Fibroblast of skin of back (primary cell): ENCODE measurements at places on chromosomes 13 and 19.
A peak's percentile ranks its signal among the peaks of the same experiment; 100 is the strongest.

GRCh38 chr13:63351081-63351480 lies 1935.4 kb upstream of the PCDH20 start:
- DNase-seq = no peak

DNA sequence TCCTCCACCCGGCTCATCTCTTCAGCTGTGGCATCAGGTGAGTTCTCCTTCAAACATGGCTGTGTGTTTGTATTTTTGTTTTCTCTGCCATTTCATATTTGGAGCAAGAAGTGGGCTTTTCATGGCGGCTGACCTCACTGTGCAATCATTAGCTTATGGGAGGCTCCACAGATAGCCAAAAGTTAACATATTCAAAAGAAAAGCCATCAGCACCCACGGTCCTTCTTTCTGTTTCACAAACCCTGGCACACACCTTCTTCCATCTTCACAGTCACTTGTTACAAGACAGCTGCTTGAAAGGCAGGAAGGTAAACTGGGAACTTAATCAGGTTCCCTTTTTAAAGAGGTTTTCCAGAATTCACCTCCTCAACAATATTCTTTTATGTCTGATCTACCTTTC lies 69.3 kb upstream of the ATP12A start:
- DNase-seq = no peak

- DNase-seq = no peak
Observed at GRCh38 chr13:102138635-102139190, 263.1 kb downstream of the FGF14 start.

DNA sequence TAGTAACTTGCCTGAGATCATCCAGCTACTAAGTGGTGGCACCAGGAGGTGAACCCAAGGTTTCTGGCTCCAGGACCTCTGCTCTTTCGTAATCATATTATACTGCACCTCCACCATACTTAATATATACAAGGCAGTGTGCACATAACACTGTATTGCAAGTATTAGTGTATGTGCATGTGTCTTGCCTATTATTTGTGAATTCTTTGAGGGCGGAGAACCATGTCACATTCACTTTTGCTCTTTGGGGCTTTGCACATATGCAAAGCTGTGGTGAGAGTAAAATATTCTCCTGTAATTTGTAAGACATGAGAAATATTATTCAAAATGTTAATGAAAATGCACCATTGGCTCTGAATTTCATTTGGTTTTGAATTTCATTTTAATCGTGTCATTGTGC lies 78.6 kb downstream of the DGKH start:
- DNase-seq = no peak

- DNase-seq = no peak
Observed at GRCh38 chr13:33152389-33152788, 133.2 kb downstream of the STARD13 start.

DNA sequence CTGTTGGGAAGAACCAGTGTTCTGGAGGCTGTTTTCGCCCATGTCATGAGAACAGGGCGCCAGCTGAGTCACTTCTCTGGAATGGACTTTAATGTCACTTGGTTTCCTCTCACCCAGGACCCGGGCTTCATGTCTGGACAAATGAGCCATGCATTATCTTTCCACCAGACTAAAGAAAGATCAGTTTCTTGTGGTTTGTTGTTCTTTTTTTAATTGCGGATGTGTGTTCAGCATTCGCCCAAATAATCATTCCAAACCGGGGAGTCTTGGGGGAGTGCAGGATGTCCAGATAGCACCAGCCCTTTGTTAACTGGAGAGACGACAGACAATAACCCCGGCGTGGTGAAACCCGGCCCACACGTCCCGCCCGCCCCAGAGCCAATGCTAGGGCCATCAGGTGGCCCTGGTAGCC lies 102.5 kb downstream of the COL4A2 start:
- DNase-seq = peak; percentile 88
